ENCODE measurements at places on chromosomes 7 and 10. TPM values are rescaled to one million over a fixed set of nuclear protein-coding genes. Genes with fewer than 3 reads are reported as not detected.

GRCh38 chr7:43960933-43961332 lies 34.7 kb downstream of the UBE2D4 start:
- no peak for DNase-seq

DNA sequence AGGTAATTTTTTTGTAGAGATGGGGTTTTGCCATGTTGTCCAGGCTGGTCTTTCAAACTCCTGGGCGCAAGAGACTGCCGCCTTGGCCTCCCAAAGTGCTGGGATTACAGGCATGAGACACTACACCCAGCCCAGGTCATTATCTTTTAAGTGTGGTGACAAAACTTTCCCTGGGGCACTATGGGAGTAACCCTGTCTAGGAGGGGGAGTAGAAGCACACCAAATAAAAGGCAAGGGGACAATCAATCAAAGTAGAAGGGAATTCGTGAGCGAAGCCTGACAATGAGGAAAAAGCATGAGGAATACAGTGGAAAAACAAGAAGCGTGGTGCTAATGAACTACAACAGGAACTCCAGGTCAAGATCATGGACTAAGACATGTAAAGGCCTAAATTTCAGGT lies 31.4 kb downstream of the IDE start:
- DNase-seq = no peak

DNA sequence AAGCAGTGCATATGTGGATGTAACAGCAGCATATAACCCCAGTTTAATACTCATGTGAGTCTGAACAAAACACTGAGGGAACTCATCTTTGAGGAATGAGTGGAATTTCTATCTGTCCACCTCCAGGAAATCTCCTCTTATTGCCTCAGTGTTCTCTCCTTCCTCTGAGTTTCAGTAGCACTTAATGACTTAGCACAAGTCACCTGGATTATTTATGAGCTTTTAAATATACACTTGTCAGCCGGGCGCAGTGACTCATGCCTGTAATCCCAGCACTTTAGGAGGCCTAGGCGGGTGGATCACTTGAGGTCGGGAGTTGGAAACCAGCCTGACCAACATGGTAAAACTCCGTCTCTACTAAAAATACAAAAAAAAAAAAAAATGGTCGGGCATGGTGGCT lies 4.3 kb downstream of the LRRC20 start:
- DNase-seq = peak; percentile 86

Gene SLC18A3
- not detected for total RNA-seq

Measured in GM23248 (cell line).